ENCODE measurements at places on chromosomes 13 and 19.

- no peak for DNase-seq
Measured at GRCh38 chr13:75736173-75736572, 100.0 kb downstream of the LMO7 start.

GRCh38 chr19:49831592-49831991 is 13.5 kb downstream of the MED25 start:
- no peak for DNase-seq

- DNase-seq, result peak; percentile 93
Measured at GRCh38 chr13:87123987-87124784, 547.0 kb upstream of the SLITRK5 start.

DNA sequence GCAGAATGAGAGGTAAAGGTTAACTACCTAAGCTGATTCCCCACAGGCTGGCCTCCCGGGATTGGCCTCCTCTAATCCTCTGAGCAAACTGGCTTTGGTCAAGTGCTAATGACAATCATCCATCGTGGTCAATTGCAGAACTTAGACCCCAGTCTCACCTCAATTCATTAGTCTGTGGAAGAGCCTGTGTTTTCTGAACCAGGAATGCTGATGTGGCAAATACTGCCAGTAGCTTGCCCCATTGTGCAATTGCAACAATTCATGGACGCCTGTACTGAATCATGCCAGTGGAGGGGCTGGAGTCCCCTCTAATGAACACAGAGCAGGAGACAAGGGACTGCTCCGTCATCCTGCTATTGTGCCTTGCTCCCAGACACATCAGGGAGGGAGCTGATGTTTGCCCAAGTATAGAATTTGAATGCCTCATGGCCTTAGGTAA is 1256.5 kb downstream of the EFNB2 start:
- DNase-seq, result no peak

- no peak for DNase-seq
Measured at GRCh38 chr13:27161980-27162379, 9.6 kb downstream of the USP12 start.

DNA sequence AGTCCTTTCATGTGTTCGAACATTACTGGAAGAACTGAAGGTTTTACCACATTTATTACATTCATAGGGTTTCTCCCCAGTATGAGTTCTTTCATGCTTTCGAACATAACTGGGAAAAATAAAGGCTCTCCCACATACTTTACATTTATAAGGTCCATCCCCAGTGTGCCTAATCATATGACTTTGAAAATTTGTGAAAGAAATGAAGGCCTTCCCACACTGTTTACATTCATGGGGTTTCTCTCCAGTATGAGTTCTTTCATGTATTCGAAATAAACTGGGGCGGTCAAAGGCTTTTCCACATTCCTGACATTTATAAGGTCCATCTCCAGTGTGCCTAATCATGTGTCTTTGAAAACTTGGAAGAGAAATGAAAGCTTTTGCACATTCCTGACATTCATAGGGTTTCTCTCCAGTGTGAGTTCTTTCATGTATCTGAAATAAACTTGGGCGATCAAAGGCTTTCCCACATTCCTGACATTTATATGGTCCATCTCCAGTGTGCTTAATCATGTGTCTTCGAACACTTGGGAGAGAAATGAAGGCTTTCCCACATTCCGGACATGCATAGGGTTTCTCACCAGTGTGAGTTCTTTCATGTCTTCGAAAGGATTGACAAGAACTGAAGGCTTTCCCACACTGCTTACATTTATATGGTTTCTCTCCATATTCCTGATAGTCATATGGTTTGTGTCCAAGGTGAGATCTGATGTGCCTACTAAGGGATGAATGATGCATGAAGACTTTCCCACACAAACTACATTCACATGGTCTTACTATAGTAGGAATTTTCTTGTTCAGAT is 24.0 kb downstream of the ZNF564 start:
- DNase-seq, result no peak

DNA sequence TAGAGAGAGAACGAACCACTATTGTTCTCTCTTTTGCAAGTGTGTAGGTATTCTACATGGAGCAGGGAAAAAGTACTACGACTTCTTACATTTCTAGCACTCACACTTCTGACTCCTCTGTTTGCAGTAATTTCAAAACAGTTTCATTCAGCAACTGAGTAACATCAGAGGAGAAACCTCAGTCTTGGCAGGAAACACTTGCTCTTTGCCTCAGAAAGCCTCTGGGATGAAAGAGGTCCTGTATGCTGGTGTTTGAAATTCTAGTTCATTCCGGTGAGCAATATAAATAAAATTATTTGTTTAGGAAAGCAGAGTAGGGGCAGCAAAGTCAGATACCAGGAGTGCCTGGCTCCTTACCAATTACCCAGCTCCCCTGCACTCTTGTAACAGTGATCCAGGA is 595.5 kb downstream of the TBC1D4 start:
- DNase-seq, result no peak

DNA sequence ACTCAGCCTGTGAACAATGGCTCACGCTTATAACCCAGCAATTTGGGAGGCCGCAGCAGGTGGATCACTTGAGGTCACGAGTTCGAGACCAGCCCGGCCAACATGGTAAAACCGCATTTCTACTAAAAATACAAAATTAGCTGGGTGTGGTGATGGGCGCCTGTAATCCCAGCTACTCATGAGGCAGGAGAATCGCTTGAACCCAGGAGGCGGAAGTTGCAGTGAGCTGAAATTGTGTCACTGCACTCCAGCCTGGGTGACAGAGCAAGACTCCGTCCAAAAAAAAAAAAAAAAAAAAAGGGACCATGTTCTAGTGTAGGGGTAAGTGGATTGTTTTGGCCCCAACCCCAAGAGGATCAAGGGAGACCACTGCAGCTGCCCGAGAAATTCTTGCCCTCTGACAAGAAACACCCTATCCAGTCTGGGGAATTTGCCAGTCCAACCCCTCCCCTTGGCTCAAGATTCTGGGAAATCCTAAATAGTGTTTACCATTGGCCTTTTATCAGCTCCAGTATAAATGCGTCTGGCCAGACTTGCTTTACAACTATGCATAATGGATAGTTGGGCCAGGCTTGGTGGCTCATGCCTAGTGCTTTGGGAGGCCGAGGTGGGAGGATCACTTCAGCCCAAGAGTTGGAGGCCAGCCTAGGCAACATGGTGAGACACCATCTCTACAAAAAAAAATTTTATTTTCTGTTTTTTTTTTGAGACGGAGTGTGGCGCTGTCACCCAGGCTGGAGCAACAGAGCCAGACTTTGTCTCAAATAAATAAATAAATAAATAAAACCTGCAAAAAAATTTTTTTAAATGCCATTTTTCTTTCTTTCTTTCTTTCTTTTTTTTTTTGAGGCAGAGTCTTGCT is 5.1 kb upstream of the DHDH start:
- DNase-seq, result peak; percentile 27

DNA sequence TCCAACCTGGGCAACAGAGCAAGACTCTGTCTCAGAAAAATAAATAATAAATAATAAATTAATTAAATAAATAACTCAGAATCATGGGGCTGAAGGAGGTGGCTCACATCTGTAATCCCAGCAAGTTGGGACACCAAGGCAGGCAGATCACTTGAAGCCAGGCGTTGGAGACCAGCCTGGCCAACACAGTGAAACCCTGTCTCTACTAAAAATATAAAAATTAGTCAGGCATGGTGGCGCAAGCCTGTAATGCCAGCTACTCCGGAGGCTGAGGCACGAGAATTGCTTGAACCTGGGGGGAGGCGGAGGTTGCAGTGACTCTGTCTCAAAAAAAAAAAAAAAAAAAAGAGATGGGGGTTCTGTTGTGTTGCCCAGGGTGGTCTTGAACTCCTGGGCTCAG is 7.2 kb downstream of the TMEM38A start:
- DNase-seq, result no peak

DNA sequence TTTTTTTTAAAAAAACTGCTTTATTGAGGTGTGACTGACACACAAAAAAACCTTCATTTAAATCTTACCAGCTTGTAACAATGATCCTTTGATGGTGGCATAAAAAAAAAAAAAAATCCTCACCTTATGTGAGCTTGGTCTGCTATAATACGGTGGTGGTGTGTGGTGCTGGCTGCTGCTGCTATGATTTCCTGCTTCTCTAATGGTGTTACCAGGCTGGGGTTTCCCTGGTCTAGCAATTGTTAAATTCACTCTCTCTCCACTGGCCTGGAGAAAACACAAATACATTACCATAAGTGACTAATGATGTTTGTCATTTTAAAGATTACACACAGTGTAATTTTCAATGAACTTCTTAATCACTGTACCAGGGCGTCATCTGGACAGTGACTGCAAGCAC is 60.6 kb downstream of the LNX2 start:
- DNase-seq, result no peak

DNA sequence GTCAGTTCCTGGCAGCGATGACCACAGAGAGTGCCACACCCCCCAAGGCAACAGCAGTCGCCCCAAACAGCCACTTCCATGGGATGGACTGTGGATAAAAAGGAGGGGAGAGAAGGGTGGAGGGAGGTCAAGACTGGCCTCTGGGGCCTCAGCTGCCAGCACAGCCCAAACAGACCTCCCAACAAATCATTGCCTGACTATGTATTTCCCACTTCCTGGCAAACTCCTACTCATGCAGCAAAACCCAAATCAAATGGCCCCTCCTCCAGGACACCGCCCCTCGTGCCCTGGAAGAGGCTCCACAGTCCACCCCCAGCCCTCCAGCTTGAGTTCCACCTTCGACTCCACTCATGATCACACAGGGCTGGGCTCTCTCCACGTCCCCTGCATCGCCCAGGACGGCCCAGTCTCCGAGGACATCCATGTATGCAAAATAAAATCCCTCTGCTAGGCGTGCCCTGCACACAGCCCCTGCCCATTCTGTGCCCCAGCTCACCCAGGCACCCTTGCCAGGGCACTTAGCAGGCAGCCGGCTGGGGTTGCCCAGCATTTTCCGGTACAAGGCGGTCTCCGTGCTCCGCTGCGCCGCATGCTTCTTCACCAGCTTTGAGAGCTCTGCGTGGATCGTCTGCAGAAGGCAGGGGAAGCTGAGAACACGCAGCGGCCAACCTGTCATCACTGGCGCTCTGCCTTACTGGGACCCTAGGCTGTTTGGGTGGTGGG is 10.5 kb upstream of the ELL start:
- no peak for DNase-seq

- no peak for DNase-seq
Measured at GRCh38 chr13:108037348-108037747, 178.0 kb downstream of the LIG4 start.

- DNase-seq, result no peak
Measured at GRCh38 chr13:113759525-113760137, 605 bp downstream of the TMEM255B start.

GRCh38 chr13:68490594-68490993 is 1260.5 kb upstream of the PCDH9 start:
- no peak for DNase-seq

GRCh38 chr19:50896591-50897190 is 14.5 kb downstream of the KLK4 start:
- DNase-seq, result peak; percentile 99

GRCh38 chr13:113051641-113052040 is 54.0 kb upstream of the F7 start:
- DNase-seq, result no peak

- no peak for DNase-seq
Measured at GRCh38 chr13:88063741-88064140, 392.6 kb downstream of the SLITRK5 start.

DNA sequence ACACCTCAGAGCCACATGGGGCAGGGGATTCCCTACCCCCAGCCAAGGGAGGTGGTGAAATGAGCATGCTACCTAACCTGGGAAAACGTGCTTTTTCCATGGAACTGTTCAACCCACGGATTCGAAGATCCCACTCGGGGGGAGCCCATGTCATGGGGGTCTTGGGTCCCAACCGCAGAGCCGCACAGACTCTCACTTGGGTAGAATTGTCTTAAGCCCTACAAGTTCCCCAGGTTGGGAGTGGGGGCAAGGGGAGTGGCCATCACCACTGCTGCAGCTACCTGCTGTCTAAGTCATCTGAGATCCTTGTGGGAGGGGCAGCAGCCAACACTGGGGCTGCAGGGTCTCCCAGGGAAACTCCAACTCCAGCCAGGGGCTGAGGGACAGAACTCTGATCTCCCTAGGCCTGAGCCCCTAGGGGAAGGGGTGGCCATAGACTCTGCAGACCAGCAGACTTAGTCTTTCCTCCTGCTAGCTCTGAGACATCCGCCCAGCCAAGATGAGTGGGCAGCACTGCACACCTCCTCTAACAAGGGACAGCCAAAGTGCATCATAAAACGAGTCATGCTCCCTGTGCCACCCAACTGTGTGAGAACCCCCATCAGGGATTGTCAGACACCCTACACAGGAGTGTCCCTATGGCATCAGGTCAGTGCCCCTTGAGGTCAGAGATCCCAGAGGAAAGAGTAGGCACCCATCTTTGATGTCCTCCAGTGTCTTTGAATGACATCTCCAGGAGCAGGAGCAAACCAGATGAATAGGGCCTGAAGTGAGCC is 610.4 kb upstream of the SLITRK6 start:
- no peak for DNase-seq

- no peak for DNase-seq
Measured at GRCh38 chr13:72132075-72132474, 265.1 kb upstream of the DACH1 start.

DNA sequence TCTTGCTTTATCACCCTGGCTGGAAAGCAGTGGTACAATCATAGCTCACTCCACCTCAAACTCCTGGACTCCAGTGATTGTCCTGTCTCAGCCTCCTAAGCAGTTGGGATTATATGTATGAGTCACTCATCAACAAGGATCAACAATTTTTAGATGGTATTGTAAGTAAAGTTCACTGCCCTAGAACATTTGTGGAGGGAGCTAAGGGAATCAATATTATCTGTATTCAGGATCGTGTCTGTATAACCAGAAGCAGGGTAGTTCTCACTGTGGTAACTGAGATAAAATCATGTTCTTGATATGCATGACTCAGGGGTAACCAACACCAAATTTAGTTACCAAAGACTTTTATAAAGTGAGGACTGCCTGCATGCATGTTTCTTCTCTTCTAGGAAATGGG is 27.0 kb downstream of the ZMYM5 start:
- no peak for DNase-seq

GRCh38 chr13:45231305-45231704 is 30.5 kb upstream of the KCTD4 start:
- DNase-seq, result no peak

GRCh38 chr13:32113532-32113931 is 82.0 kb downstream of the FRY start:
- DNase-seq, result no peak

DNA sequence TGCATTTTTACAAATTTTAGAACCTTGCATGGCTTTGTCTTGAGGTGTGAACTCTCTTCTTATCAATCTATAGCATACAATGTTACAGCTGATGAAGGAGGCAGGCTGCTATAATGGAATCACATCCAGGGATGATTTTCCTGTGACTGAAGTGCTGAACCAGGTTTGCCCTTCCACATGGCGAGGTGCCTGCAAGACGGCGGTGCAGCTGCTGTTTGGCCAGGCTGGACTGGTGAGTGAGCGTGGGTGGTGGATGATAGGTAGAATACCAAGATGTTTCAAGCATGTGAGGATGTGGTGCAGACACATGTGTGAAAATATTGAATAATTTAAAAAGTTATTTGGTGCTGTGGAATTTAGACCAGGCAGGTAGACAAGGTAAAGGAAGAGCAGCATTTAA is 34.9 kb upstream of the GPI start:
- no peak for DNase-seq

Measured in epithelial cell of prostate (primary cell).